Uterus (tissue), 4 donors: ENCODE measurements at places on chromosomes 11 and 22. TPM values are rescaled to one million over a fixed set of nuclear protein-coding genes. Genes with fewer than 3 reads are reported as not detected.

The ARVCF gene
- total RNA-seq, result 1.5 TPM

The NLRP10 gene
- total RNA-seq, result not detected

The VWCE gene
- total RNA-seq, result 1.5 TPM

The HBG2 gene
- total RNA-seq, result not detected

The KIRREL3 gene
- total RNA-seq, result not detected

The OR8D4 gene
- total RNA-seq, result not detected

The USH1C gene
- not detected for total RNA-seq
